NCI-H1105 treated with DMSO at 0.1 percent for 48 hours (cell line): ENCODE measurements at places on chromosomes 13 and 19.

- no peak for DNase-seq
Measured at GRCh38 chr13:97743938-97744337, 209.5 kb upstream of the IPO5 start.

DNA sequence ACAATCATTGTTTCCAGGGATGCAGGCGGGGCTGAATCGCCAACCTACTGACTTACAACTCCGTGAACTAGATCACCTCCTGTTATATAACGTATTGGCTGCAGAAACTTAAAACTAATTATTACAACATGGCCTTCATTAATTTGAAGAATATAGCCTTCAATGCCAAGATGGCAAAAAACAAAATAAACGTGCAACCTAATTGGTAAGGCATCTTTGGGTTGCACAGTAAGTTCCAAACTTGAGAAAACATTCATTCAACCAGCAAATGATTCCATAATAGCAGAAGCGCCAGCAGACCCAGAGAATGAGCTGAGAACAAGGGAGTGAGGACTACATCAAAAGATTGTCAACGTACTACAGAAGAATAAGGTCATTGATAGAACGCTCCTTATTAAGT is 39.8 kb downstream of the DACH1 start:
- DNase-seq: no peak

DNA sequence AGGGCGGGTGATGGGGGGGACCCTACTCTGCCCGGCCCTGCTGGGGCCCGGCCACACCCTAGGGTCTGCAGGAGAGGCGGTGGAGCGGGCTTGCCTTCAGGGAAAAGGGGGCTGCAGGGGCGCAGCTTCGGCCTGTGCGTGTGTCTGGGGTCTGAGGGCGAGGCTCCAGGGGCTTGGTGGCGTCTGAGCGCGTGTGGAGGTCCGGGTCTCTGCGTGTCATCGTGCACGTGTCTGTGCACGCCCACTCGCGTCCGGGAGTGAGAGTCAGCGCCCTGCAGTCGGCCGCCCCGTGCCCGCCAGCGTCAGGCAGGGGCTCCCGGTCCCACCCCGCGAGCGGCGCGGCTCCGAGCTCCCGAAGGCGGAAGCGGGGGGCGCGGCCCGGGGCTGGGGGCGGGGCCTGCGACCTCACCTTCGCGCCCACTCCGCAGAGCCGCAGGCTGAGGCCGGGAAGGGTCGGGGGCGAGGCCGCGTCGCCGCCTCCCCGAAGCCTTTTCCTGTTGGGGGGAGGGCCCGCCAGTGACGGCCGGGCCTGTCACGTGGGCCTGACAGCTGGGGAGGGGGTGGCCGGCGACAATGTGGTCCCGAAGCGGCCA is at the start of gene ARHGAP45:
ARHGAP45 (plus strand) TSS at position 420 of the 593 bp plus-strand sequence. CDS start 239 bp downstream, outside the sequence.
- no peak for DNase-seq

DNA sequence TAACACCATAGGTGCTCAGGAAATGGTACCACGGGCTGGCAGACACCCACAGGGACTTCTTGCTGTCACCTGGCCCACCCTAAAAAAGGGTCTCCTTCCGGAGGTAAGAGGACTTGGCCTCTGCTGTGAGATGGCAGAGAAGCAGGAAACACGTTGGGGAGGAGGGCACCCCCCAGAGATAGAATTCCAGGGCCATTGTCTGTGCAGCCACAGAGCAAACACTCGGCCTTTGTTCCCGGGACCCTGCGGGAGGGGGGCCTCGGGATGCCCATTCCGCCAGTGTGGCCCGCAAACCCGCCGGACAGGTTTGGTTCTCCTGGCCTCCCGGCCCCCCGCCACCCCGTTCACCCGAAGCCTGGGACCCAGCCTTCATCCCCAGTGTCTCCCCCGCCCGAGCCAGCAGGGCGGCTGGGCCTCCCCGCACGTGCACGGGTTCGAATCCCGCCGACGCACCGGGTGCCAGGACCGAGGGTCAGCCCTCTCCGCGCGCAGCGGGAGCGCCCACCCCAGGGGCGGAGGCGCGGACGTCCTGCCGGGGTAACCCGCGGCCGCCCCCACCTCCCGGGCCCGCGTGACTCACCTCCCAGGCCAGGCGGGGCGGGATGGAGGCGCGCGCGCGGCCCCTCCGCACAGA is 714 bp downstream of the PLPP2 start:
- DNase-seq: no peak

DNA sequence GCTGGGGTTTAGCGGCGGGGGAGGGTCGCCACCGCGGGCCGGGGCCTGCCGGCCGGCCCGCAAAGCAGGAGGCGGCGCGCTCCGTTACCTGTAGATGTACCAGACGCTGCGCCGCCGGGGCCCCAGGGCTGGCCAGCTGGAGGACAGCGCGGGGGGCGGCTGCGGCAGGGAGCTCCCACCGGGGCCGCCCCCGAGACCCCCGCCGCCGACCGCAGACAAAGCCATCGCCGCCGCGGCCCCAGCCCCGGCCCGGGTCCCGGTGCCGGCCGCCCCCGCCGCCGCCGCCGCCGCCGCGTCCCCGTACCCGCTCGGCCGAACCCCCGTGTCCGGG is 24.8 kb downstream of the SHANK1 start:
- DNase-seq: no peak

DNA sequence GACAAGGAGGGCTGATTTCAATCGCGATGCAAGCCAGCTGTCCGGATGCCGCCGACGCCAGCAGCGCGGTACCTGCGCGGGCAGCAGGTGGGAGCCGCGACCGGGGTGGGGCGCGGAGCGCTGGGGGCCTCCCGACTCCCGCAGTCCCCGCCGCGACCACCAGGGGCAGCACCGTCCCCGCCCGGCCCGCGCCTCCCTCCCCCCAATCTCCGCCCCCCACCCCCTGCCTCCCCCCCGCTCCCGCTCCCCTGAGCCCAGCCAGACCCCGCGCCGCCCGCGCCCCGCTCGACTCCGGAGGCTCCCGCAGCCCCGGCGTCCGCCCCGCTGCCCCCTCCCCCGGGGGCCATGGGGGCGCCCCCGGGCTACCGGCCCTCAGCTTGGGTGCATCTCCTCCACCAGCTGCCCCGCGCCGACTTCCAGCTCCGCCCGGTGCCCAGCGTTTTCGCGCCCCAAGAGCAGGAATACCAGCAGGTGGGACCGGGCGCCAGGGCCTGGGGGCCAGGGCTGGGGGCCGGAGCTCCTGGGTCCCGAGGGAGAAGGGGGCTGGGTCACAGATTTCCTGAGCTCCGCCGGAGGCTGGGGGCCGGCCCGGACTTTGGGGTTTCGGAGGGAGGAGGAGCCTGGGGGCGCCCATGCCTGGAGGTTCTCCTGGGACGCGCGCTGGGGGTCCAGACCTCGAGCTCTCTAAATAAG is at the start of gene TTYH1:
TTYH1 (plus strand) TSS at position 257 of the 693 bp plus-strand sequence; CDS start at position 346, 89 bp downstream.
- DNase-seq: no peak

- DNase-seq: no peak
Measured at GRCh38 chr19:39327363-39328045, 6.8 kb upstream of the LRFN1 start.

DNA sequence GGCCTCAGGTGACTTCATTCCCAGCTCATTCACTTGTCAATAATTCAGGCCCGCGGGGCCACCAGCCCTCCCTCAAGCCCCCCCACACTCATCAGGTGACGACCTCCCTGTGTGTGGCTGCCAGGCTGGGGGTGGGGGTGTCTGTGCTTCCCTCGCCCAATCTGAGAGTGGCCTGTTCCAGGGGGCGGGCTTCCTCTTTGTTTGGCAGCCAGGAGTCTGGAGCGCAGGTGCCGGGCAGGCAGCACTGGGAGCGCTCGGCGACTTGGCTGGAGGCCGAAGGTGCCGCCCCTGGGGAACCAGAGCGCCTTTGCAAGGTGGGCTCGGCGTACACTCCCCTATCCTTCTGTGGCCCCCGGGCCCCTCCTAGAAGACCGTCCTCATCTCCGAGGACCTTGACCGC is 5.4 kb upstream of the ZNF98 start:
- DNase-seq: peak; percentile 42

- no peak for DNase-seq
Measured at GRCh38 chr13:111382877-111383276, 62.4 kb downstream of the TEX29 start.

DNA sequence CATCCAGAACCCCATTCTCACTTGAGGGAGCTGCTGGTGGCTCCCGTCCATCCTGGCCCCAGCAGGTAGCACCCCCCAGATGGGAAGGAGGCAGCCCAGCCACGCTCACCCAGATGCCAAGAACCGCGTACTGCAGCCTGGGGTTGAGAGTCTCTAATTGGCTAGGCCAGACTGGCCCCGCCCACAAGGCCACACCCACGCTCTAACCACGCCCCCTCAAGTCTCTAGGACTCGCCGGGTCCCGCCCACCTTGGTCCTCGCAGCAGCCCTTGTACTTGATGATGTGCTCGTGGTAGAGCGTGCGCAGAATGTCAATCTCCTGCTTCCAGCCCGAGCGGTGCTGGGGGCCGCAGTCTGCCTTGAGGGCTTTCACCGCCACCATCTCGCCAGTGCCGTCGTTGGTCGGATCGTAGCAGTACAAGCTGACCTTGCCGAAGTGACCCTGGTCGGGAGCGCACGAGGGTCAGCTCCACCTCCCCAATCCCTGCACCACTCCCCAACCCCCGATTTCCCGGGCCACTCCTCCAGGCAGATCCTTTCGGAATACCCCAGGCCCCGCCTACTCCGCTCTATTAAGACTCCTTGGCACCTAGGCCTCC is 14.5 kb upstream of the ICAM3 start:
- no peak for DNase-seq

DNA sequence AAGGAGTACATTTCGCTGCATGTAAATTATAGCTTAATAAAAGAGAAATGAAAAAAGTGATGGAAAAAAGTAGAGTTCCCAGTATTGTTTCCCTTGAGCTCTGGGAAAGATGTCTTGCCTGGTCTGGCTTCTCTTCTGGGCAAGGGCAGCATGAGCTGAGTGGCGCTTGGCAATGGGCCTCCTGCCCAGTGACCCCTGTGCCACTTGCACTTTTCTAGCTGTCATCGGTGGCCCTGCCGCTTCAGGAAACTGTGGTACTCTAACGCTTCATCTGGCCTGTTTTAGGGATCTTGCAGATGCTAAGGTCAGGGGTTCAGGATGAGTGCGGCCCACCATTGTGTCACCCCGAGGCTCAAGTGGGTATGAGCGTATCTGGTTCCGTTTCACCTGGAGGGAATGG is 161.4 kb downstream of the MTUS2 start:
- DNase-seq: no peak

DNA sequence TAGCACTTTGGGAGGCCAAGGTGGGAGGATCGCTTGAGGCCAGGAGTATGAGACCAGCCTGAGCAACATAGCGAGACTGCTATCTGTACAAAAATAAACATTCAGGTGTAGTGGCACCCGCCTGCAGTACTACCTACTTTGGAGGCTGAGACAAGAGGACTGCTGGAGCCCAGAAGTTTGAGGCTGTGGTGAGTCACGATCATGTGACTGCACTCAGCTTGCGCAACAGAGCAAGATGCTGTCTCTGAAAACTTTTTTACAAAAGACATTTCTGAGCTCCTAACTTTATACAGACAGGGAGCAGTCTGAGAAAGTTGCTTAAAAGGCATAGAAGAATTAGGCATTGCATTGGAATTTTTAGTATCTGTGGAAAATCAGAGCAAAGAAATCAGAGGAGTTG is 10.4 kb upstream of the TBC1D4 start:
- no peak for DNase-seq

DNA sequence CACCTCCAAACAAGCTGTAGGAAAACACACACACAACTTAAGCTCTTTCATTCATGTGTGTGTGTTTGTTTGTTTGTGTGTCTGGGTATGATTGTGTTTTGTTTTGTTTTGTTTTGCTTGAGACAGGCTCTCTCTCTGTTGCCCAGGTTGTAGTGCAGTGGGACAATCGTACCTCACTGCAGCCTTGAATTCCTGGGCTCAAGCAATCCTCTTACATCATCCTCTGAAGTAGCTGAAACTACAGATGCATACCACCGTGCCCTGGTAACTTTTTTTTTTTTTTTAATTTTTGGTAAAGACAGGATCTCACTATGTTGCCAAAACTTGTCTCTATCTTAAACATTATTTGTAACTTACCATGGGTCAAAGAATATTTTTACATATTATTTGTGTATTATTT is 431.7 kb downstream of the SLITRK1 start:
- no peak for DNase-seq

GRCh38 chr13:76715621-76716020 is 170.6 kb downstream of the KCTD12 start:
- DNase-seq: no peak

DNA sequence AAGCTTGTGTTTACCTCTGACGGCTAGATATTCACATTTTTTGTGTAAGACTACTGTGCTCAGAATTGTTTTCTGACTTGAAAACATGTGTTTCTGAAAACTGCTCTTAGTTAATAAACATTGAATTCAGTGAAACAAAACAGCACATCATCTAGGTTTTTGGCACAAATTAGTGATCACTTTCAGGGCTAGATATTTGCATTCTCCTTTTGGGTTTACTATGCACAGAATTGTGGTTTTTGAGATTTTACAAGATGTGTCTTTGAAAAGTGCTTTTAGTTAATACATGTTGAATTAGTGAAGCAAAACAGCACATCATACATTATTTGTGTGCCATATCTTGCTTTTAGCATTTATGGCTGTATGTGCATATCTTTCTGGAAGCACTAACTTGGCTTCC is 8.2 kb upstream of the PARP4 start:
- no peak for DNase-seq

- no peak for DNase-seq
Measured at GRCh38 chr19:55940306-55940705, 7.3 kb upstream of the NLRP8 start.

DNA sequence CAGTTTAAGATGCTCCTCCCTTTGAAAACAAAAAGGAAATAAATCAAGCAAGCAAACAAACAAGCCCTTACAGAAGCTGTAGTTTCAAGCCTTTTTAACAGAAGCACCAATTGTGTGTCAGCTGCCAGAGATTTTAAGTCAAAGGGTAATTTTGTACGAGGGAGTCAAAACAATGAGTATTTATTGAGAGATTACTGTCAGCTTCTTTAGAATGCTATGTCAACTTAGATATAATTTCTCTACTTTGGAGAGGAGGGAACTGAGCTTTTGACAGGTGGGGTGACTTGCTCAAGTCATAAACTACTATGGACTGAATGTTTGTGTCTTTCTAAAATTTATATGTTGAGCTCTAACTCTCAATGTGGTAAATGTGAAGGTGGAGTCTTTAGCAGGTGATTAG is 10.5 kb upstream of the CBY2 start:
- DNase-seq: no peak

DNA sequence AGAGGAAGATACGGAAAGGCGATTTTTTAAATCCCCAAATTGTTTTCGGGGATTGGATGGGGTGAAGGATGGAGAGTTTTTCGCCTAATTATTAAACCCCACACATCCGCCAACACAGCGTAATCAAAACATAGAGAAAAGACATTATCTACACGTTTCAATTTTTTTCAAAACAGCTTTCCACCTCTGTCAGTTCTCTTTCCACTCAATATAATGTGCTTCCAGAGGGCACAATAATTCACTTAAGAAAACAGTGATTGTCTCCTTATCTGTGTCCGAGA is 435 bp upstream of the OBI1 start:
- no peak for DNase-seq

DNA sequence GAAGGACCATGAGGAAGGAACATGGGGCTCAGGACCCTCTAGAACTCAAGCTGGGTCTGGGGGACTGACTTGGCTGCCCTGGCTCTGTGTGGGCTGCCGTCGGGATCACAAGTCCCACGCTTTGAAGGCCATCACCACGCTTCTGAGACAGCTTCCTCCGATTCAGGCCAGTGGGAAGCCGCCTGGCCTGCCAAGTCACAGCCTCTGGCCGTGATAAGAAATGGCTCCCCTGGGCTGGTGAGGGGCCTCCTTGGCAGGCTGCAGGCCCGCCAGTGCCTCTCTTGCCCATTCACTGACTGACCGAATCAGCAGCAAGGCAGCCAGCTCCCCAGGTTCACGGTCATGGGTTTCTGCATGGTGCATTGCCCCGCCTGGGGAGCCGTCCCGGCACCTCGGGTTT is 48.8 kb downstream of the COMP start:
- no peak for DNase-seq
